NCI-H1694 treated with DMSO at 0.1 percent for 48 hours (cell line): ENCODE measurements at places on chromosomes 12 and 14.

DNA sequence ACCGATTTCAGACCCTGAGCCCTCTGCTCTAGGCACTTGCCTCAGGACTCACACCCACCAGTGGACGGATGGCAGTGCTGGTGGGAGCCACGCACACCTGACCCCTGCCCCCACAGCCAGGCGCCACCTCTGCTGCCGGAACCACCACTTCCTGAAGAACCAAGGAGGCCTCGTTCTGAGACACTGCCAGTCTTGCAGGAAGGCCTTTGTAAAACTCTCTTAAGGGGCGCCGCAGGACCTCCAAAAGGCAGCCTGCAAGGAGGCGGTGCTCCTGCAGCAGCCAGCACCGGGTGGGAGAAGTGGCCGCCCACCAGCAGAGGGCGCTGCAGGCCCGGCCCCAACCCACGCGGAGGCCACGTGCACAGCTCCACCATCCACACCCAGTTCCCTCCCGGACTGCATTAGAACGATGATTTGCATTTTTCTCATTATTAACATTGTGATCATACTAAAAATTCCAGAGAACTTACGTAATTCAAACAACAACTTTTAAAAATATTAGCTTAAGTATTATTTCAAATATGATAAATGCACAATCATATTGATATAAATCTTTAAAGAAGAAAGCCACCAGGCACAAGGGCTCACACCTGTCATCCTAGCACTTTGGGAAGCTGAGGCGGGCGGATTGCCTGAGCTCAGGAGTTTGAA, 12.8 kb downstream of the STX2 start:
- no peak for DNase-seq

- DNase-seq, result no peak
Observed at GRCh38 chr14:95392841-95393240, 73.1 kb upstream of the CLMN start.

DNA sequence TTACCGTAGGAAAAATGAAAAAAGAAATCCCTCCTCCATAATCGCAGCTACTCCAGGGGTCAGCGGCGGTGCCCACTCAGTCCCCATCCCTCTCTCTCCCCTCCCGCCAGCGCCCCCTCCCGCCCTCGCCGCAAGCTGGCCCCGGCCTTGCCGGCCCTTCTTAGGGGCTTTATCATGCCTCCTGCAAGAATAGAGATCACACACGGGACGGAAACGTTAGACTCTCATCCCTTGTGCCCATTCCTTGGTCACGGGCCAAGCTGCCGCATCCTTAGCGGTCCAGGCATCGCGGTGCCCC, 692 bp upstream of the COX14 start:
- no peak for DNase-seq

GRCh38 chr14:23362200-23362599, 2.8 kb downstream of the EFS start:
- DNase-seq, result no peak

GRCh38 chr12:19932413-19932812, 435.9 kb upstream of the PDE3A start:
- no peak for DNase-seq

GRCh38 chr12:1559676-1560091, 34.7 kb downstream of the FBXL14 start:
- no peak for DNase-seq

DNA sequence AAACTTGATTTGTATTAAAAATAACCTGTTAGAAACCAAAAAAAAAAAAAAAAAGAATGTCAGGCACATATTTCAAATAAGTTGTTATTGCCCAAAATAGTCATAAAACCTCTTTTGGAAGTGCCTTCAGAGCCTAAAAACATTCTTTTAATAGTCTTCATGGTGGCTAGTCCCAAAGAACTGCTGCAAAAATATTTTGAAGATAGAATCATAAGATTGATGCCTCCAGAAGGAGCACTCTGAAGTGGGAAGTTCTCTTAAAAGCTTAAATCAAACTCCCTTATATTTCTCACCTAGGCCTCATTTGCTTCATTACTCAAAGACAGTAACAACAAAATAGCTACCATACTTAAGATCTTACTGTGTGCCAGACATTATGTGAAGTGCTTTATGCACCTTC, 27.2 kb upstream of the NT5DC3 start:
- no peak for DNase-seq

DNA sequence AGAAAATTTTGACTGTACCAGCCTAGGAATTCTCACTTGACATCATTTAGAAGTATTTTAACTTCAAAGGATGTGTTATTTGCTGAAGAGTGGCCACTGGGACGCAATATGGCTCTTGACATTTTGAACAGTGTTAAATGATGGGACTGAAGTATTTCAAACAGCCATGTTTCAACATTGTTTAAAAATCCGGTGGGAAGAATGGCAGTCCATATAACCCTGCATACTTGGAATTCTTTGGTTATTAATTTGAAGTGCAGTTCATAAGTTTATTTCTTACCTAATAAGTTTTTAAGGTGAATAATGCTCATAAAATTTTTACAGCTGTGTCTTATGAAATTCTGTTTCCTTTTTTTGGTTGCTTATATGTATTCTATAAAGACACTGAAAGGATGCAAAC, 8.3 kb downstream of the TMTC2 start:
- DNase-seq, result no peak

DNA sequence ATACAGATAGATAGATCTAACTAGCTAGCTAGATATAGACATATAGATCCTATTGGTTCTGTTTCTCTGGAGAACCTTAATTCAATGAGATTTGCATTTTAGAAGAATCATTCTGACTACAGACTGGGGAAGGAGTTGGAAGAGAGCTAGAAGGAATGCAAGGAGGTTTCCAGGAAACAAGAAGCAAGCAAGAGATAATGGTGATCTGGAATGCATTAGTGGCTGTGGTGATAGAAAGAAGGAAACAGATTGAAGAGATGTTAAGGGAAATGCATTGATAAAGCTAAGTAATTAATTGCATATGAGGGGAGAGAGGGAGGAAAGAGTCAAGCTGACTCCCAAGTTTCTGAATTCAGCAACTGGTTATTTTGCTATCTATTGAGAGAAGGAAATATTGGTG, 42.7 kb downstream of the DBX2 start:
- DNase-seq, result no peak

DNA sequence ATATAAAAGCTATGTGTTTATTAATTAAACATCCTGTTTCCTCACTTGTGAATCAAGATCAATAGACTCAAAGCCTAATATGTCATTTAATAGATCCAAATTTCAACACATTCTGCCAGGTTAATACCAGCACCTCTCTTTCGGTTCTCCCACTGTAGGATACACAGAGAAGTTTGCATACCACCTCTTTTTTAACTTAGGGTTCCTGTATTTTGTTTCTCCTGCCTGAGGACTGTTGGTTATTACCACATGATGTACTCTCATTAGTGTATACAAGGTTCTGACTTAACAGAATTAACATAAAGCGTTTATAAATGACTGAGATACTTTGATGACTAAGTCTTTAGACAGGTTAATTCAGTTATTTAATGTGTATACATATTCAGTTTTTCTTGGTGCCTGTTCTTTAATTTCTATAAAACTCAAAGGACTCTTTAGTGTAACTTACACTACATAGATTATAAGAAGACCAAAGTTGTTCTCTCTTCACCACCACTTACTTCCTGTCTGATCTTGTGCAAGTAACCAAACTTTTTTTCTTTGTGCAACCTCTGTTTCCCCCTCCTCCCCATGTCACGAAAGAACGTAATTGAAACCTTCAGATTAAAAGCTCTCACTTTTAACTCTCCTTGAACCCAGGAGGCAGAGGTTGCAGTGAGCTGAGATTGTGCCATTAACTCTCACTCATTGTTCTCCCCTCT, 89.8 kb upstream of the DNM1L start:
- no peak for DNase-seq

DNA sequence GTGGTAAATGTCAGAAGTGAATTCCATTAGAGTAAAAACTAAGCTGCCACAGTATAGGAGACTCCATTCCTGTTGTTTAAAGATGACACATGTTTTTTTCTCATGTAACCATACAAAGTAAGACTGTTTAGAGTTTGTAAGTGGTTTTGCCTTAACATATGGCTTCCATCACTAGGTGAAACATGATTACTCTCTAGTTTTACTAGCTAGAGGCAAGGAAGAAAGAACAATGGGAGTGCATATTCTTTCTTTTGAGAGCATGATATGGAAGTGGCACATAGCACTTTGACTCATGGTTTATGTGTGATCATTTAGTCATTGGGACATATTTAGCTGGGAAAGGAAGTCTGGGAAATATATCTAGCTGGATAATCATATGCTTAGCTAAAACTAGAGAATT, 7.7 kb downstream of the ATF7IP start:
- no peak for DNase-seq

DNA sequence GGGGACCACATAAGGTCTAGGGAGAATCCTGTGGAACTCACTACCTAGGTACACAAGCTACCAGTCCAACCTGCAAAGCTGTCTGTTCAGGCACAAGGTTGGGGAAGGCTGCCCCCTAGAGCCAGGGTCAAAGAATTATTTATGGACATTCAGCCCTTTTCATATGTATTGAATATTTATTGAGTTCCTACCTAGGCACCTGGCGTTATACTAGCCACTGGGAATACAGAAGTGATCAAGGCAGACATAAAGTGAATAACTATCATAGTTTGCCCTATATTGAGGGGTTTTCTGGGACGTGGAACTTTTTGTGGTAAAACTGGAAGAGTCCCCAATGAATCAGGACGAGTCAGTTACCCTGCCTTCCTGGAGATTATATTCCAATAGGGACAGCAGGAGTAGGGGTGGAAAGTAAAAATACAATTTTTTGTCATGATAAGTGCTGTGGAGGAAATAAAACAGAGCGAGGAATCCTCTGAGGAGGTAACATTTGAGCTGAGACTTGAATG, 5.8 kb upstream of the SLC48A1 start:
- peak; percentile 34 for DNase-seq

- no peak for DNase-seq
Observed at GRCh38 chr14:28596391-28596790, 170.2 kb upstream of the FOXG1 start.

DNA sequence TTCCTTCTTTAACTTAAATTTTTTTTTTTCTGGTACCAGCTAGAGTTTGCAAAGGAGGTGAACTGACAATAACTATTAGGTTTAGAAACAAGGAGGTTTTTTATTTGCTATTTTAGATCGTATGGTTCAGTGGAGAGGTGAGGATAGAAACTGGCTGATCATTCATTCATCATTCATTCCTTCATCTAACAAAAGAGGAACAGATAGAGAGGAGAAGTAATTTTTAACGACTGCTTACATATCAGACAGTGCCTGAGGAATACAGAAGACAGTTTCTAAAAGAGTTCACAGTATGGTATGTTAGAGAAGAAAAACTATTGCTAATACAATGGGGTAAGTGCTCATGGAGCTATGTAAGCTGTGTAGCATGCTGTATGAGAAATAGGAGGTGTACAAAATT, 111.1 kb downstream of the ERC1 start:
- no peak for DNase-seq

- DNase-seq, result peak; percentile 96
Observed at GRCh38 chr12:1644534-1645438, 15.8 kb downstream of the WNT5B start.

DNA sequence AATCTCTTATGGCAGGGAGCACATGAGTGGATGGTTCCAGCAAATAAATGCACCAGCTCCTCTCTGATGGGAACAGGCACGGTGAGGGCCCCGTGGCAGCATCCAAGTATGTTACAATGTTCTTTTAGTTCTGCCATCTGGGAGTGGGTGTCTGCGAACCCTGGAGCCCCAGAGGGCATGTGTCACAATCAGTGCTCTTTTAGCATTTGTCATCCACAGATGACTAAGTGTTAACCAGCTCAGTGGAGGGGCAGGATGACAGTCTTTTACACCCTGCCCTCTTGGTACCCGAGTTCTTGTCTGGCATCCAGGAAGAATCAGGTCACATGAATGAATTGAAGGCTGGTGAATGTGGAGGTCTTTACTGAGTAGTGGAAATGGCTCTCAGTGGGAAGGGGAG, 560.4 kb upstream of the FLRT2 start:
- no peak for DNase-seq

DNA sequence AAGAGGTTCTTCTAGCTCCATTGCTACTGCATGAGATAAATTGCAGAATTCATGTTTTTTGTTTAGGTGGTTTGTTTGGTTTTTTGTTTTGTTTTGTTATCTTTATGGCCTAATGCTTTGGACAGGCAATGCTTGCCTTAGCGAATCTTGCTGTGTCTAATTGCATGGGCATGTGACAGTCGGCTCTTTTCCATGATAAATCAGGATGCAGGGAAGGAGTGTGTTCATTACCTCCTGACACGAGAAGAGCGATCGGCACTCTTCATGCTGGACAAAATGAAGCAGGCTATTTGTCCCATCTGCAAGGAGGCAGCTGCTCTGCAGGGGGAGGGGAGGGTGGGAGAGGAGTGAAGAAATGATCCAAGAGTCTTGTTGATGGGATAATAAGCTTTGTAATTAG, 6.5 kb downstream of the CCDC60 start:
- no peak for DNase-seq

GRCh38 chr12:126915309-126915708, 1351.7 kb upstream of the TMEM132C start:
- DNase-seq, result no peak

DNA sequence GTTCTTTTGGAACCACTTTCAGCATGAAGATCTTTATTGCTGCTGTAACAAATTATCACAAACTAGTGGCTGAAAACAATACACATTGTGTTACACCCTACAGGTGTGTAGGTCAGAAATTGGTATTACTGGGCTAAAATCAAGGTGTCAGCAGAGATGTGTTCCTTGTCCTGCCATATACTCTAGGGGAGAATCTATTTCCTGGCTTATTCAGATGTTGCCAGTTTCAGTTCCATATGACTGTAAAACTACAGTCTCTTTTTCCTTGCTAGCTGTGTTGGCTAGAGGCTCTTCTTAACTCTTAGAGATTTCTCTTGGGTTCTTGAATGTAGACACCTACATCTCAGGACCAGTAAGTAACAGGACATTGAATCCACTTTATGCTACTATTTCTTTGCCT, 215.6 kb upstream of the PPFIA2 start:
- DNase-seq, result no peak

- peak; percentile 34 for DNase-seq
Observed at GRCh38 chr12:129145381-129145780, 292.1 kb downstream of the GLT1D1 start.

DNA sequence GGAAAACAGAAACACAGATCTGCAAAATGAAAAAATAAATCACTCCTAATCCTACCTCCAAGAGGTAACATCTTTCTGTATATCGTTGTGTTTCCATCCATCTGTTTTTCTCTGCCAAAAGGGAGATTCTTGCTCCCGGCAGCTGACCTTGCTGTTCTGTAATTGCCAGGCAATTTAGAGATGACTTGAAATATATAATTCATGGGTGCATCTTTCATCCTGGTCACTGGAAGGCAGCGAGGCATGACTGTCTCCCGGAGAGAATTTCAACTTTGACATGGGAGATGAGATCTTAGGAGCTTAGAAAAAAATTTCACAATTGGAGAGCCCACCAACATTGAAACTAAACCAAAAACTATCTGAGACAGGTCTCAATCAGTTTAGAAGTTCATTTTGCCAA, 53.0 kb downstream of the WSCD2 start:
- no peak for DNase-seq
